ENCODE measurements at places on chromosomes 6 and 20. TPM values are rescaled to one million over a fixed set of nuclear protein-coding genes. Genes with fewer than 3 reads are reported as not detected.
A peak's percentile ranks its signal among the peaks of the same experiment; 100 is the strongest.

DNA sequence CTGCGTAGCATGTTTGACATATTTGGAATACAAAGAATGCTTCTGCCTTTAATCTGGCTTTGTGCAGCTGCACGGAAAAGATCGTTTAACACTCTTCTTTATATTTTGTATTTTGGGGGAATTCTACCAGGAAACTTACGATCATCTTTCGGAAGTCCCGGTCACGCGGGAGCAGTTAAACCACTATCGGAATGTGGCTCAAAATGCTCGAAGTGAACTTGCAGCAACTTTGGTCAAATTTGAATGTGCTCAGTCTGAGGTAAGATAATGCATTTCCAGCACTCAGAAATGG is 42.3 kb downstream of the CCDC170 start:
- no peak overlapping the region for H3K27ac ChIP-seq
- H3K4me3 ChIP-seq: no peak overlapping the region
- H3K36me3 ChIP-seq: no peaks in the 10 kb centered on the region
- H3K4me1 ChIP-seq: no peaks in the 10 kb centered on the region

- H3K36me3 ChIP-seq: no peaks in the 10 kb centered on the region
- no peaks in the 10 kb centered on the region for H3K4me1 ChIP-seq
- H3K4me3 ChIP-seq: no peak overlapping the region
- no peak overlapping the region for H3K27ac ChIP-seq
- no peak for DNase-seq
These were observed 789.5 kb downstream of the DHX35 start for GRCh38 chr20:39751557-39752137.

Gene PDE10A
- total RNA-seq: 0.11 TPM

DNA sequence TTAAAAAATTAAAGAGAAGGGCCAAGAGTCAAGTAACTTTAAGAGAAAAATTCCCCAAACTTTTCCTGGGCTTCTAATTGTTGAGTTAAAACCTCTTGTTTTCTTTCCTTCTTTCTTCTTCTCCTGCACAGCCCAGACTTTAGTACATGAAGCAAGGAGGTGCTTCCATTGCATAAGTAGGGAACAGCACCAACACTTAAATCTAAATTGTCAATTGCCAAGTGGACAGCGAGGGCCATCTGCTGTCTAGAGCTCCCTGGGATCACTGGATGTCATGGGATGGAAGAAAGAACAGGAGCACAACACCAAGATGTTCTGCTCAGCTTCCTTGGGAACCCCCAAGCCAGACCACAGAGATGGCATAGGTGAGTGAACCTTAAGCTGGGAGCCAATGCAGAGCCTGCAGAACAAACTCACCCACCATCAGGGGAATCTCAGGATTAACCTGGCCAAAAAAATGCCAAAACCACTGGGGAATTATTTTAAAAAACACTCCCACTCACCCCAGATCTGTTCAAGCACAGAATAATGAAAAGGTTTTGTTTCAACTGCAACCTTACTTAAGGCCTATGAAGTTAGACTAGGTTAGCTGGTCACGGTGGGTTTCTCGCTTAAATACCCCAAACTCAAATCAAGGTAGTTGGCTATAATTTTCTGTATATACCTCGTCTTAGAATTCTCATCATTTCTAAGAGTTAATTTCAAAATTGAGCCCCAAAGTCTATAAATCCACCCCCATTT is 67.8 kb downstream of the TNFRSF21 start:
- no peaks in the 10 kb centered on the region for H3K36me3 ChIP-seq
- H3K4me1 ChIP-seq: peaks cover 1% of the 10 kb centered on the region
- H3K27me3 ChIP-seq: no peaks in the 10 kb centered on the region
- peak; percentile 14 for DNase-seq
- peak overlapping the region; percentile 54 for H3K27ac ChIP-seq

DNA sequence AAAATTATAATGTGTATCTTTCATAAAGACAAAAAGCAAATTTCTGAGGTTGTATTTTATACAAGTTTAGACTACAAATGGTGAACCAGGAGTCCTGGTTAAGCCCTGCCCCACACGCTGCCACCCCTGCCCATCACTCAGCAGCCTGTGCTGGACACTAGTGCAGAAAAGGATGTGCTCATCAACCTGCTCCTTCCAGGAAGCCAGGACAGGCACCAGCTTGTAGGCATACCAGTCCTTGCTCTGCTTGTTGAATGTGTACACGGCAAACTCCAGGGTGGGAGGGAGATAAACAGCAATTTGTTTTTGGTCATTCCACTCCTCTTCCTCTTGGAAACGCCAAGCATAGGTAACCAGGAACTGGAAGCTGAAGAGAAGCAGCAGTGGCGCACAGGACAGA is 18.1 kb downstream of the CST9L start:
- H3K27me3 ChIP-seq: no peaks in the 10 kb centered on the region
- no peaks in the 10 kb centered on the region for H3K4me1 ChIP-seq
- H3K4me3 ChIP-seq: no peak overlapping the region
- H3K27ac ChIP-seq: no peak overlapping the region
- no peak for DNase-seq

Gene PTP4A1
- 24.9 TPM for total RNA-seq

Gene OPRM1
- not detected for total RNA-seq

- H3K4me1 ChIP-seq: no peaks in the 10 kb centered on the region
- H3K27me3 ChIP-seq: peaks cover 9% of the 10 kb centered on the region
These were observed 532 bp upstream of the NPBWR2 start for GRCh38 chr20:64107736-64108457.

GRCh38 chr20:25408170-25408547 is 686 bp downstream of the GINS1 start:
- H3K36me3 ChIP-seq: no peaks in the 10 kb centered on the region
- H3K27me3 ChIP-seq: no peaks in the 10 kb centered on the region
- peaks cover 10% of the 10 kb centered on the region for H3K4me1 ChIP-seq
- H3K27ac ChIP-seq: peak overlapping the region; percentile 52
- H3K4me3 ChIP-seq: peak overlapping the region; percentile 89

DNA sequence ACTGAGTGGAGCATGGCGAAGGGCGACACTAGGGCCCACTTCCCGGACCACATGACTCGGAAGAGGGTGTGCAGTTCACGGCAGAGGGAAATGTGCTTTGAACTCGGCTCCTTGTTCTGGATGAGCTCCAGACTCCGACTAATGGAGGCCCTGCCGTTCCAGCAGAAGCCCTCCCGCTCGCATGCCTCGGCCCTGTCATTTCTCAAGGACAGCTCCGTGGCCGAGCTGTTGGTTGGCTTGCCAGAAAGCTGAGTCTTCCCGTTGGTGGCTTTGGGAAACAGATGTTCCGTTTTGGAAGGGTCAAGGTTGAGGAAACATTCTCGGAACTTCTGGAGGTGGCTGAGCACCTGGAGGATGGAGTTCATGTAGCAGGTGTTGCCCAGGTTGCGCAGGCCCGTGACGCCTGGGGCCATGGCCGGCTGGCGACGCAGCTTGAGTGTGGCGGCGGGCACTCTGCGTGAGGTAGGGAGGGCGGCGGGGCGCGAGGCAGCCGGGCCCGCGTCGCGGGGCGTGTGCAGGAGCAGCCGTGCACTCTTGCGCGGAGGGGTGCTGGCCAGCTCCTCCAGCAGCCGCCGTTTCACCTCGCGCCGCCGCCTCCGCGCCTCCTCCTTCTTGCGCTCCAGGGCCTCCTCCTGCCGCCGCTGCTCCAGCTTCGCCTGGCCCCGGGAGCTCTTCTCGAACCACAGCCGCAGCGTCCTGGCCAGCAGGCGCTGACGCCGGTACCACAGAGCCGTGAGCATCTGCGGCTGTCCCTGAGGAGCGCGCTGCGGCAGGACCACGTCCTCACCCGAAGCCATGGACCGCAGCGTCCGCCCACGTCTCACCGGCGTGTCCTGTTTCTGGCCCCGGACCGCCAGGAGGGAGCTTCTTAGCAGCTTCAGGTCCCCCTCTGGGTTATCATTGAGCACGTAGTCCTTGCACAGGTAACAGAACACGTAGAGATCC is 18.6 kb downstream of the TOMM6 start:
- H3K4me1 ChIP-seq: no peaks in the 10 kb centered on the region
- H3K27ac ChIP-seq: no peak overlapping the region
- no peaks in the 10 kb centered on the region for H3K27me3 ChIP-seq
- no peak overlapping the region for H3K4me3 ChIP-seq
- DNase-seq: no peak
- H3K36me3 ChIP-seq: no peaks in the 10 kb centered on the region

DNA sequence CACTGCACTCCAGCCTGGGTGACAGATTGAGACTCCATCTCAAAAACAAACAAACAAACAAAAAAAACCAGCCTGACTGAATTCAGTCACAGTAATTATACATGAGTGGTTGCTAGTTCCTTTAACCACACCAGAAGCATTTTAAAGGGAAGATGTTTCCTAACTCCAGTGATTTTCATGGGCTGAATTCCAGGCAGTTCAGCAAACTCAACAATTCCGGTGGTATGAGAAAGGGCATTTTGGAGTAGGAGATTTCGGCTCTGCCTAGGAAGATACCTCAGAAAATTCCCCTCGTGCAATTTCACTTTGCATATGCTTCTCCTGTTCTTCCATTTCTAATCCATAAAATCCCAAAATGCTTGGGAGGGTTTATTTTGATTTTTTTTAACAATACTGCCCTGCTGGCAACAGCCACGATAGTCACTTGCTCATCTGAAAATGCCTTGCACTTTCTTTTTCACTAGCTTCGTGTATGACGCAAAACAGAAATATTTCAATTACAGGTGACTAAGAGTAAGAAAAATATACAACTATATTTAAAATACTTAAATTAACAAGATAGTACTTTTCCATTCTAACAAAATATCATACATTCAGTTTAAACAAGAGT is 48.3 kb upstream of the IPCEF1 start:
- no peaks in the 10 kb centered on the region for H3K27me3 ChIP-seq
- H3K36me3 ChIP-seq: no peaks in the 10 kb centered on the region
- H3K4me3 ChIP-seq: no peak overlapping the region

GRCh38 chr6:33123732-33124524 is 48.1 kb downstream of the HLA-DPB1 start:
- no peaks in the 10 kb centered on the region for H3K36me3 ChIP-seq
- no peak overlapping the region for H3K4me3 ChIP-seq
- H3K27ac ChIP-seq: no peak overlapping the region
- peaks cover 27% of the 10 kb centered on the region for H3K27me3 ChIP-seq

DNA sequence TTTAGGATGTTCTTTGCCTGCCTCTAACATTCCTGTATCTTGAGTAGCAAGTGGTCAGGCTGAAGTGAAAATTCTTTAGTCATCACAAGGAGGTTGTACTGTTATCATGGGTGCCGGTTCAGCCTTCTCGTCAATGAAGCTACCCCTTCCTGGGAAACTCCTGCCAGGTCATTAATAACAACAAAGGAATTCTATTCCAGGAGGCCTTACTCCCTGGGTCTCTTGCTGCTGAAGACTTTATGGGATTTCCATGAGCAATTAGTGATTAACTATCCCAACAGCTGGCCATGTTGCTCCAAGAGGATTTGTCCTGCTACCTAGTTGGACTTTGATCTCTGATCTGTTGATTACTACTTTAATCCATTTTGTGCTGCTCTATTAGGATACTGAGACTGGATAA is 62.7 kb upstream of the ELOVL5 start:
- peaks cover 4% of the 10 kb centered on the region for H3K27me3 ChIP-seq
- H3K4me3 ChIP-seq: no peak overlapping the region
- no peaks in the 10 kb centered on the region for H3K36me3 ChIP-seq
- H3K4me1 ChIP-seq: no peaks in the 10 kb centered on the region

DNA sequence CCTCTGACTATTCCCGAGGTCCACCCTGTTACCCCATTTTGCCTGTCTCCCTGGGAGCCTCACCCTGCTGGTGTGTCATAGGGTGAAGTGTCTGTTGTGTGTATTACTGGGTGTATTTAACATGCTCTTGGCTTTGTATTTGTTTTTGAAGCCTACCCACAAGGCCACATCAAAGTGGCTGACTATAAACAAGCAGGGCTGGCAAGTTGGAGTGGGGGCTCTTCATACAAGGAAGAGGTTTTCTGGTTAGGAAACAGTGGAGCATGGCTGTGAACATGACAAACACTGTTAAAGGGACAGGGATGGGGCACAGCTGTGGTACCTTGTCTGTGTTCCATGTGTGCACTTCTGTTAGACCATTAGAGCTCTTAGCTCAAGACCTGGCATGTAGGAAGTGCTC is 26.3 kb downstream of the HECA start:
- no peaks in the 10 kb centered on the region for H3K27me3 ChIP-seq
- H3K36me3 ChIP-seq: no peaks in the 10 kb centered on the region
- no peak overlapping the region for H3K4me3 ChIP-seq
- peaks cover 13% of the 10 kb centered on the region for H3K4me1 ChIP-seq
- H3K27ac ChIP-seq: no peak overlapping the region

- H3K4me3 ChIP-seq: peak overlapping the region; percentile 82
- no peaks in the 10 kb centered on the region for H3K36me3 ChIP-seq
- no peaks in the 10 kb centered on the region for H3K27me3 ChIP-seq
- no peak overlapping the region for H3K27ac ChIP-seq
- peaks cover 51% of the 10 kb centered on the region for H3K4me1 ChIP-seq
These were observed 3.4 kb downstream of the NEDD9 start for GRCh38 chr6:11228935-11229654.

DNA sequence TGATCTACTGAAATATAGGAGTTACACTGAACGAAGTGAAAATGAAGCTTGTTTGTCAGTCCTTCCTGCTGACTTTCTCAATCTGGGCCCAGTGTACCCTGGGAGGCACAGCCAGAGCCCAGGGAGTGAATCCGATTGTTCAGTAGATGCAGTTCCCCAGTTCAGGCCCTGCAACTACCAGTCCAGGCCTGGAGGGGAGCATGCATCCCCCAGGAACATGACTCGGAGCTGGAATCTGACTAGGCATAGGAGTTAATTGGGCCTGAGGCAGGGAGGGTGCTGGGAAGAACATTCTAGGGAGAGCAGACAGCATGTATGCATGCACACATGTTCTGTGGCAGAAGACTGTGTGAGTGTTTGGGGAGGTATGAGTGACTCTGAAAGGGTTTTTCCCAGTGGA is 42.1 kb downstream of the PHACTR3 start:
- no peak for DNase-seq
- no peaks in the 10 kb centered on the region for H3K36me3 ChIP-seq
- H3K27ac ChIP-seq: no peak overlapping the region
- no peak overlapping the region for H3K4me3 ChIP-seq
- 0 out of 2 replicates have a peak, but pooled peaks cover 5% of the 10 kb centered on the region for H3K27me3 ChIP-seq

DNA sequence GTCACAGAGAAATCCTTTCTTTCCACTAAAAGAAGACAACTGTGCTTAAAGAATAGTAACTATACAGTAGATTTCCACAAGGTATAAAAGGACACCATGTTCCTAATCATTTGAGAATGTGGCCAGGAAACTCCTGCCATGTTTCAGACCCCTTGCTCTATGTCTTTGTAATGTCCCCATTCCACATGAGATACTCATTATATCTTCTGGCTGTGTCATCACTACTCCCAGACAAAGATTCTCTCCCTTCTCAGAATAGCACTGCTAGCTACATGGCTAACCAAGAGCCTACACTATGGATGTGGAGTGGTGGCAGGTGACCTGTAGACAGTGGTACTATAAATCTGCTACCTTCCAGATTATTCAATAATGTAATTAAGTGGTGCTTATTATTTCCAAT is 218.1 kb upstream of the MCHR2 start:
- no peak overlapping the region for H3K27ac ChIP-seq
- DNase-seq: peak; percentile 28

- no peaks in the 10 kb centered on the region for H3K4me1 ChIP-seq
- no peak for DNase-seq
- H3K27me3 ChIP-seq: no peaks in the 10 kb centered on the region
These were observed 560.3 kb downstream of the BMP2 start for GRCh38 chr20:7327810-7328209.

Gene CST3
- total RNA-seq: 478 TPM

Gene CST11
- total RNA-seq: not detected
